ENCODE measurements at places on chromosomes 11 and 22. TPM values are rescaled to one million over a fixed set of nuclear protein-coding genes. Genes with fewer than 3 reads are reported as not detected.

- DNase-seq: no peak
Observed at GRCh38 chr11:57429946-57430345, 3.0 kb upstream of the SLC43A3 start.

DNA sequence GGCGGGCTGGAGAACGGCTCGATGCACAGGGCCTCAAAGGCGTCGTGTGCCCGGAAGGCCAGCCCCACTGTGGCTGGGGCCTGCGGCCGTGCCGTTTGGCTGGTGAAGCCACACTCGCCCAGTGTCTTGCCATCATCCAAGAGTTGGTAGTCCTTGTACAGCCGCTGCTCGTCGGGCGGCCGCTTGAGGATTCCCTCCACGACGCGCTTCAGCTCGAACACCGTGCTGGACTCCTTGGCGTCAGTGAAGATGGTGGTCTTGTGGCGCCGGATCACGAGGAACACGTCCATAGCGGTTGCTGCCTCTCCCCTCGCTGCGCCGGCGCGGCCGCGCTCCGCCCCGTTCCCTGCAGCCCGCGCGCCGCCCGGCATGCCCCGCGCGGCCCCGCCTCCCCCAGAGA lies 30.3 kb upstream of the PRDM10 start:
- no peak for DNase-seq

DNA sequence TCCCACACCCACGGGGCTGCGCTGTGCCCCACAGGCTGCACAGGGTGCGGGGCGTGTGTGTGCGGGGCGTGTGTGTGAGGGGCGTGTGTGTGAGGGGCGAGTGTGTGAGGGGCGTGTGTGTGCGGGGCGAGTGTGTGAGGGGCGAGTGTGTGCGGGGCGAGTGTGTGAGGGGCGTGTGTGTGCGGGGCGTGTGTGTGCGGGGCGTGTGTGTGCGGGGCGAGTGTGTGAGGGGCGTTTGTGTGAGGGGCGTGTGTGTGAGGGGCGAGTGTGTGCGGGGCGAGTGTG lies 86.7 kb downstream of the WNT7B start:
- no peak for DNase-seq

The ADORA2A gene
- 0.72 TPM for total RNA-seq

Measured in NCI-H460 (cell line).